ENCODE measurements at places on chromosomes 16 and 17. TPM values are rescaled to one million over a fixed set of nuclear protein-coding genes. Genes with fewer than 3 reads are reported as not detected.

Gene SLC13A2
- not detected for polyA plus RNA-seq

Gene UMOD
- not detected for polyA plus RNA-seq

Gene PRKCB
- polyA plus RNA-seq, result 47.9 TPM

Gene PRCD
- polyA plus RNA-seq, result 4.9 TPM

Gene FAM83G
- not detected for polyA plus RNA-seq
